NCI-H187 (cell line): ENCODE measurements at places on chromosomes 13 and 19.

DNA sequence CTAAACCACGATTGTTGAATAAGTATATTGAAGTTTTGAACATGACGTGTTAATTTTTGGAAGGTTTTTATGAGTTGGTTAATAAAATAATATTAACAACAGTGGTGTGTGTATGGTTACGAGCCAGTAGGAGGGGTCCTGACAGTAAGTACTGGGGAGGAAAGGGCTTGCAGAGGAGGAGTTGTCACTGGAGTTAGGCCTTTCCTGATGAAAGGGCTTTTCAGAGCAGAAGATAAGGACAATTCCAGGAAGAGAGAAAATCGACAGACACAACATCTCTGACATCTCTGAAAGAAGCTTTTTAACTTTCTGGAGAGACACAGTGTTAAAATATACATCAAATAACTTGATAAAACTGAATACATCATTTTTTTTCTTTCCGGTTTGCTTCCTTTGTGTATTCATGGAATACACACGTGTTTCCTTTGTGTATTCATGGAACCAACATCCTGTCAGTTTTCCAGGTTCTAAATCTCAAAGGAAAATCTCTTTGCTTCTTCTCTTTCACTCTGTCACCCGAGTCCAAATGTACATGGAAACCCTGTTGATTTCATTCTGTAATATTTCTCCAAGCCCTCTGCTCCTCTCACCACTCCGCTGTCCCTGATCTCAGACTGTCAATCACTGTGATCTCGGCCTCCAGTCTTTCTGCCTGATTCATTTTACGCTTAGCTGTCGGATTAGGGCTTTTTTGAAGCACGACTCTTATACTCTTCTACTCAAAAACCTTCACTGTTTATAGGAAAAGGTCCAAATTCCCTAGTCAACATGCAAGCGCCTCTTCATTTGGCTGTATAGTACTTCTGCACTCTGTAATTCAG lies 374.4 kb downstream of the DLEU7 start:
- DNase-seq: no peak

GRCh38 chr13:114152831-114153371 lies 20.5 kb upstream of the RASA3 start:
- no peak for DNase-seq

- DNase-seq: no peak
Observed at GRCh38 chr19:39595950-39596349, 6.4 kb upstream of the LGALS13 start.

DNA sequence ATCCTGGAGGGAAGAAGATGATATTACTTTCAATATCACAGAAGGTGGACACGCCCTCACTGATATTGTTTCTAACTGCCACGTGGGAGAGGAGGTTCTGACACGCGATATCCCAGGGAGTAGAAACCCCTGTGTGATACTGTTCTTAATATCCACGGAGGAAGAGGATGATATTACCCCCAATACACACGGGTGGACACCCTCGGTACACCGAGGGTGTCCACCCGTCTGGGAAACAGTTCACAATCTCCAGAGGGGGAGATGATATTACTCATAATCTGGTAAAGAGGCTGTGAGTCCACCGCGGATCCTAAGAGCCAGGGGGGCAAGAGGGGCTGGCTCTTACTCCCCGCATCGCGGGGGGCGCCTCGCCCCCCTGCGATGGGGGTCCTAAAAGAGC lies 29.7 kb upstream of the RGCC start:
- no peak for DNase-seq

DNA sequence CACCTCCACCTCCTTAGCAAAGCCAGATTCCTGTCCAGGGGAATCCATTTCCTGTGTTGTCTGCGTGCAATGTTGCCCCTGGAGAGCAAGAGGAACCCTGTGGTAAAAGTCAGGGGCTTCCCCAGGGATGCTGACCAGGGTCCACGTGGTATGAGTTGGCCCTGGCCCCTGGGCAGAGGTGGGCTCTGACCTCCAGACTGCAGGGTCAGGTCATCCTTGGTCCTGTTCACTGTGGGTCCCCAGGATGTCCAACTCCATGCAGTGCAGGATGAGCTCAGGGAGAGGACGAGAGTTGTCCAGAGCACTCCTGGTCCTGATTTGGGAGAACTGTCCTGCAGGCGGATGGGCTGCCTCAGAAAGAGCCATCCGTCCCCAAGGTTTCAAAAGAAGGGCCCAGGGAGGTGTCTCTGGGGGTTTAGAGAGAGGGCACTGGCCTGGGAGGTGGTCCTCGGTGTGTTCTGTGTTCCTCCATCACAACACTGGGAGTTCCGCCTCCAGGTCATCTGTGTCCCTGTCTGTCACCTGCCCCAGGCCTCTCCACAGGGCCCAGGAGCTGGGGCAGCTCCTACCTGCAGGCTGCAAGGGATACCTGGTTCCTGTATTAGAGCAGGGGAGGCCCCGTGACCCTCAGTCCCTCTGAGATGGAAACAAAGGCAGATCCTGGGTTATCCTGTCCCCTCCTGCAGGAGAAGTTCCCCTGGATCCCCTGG lies 1.2 kb upstream of the CEACAM4 start:
- no peak for DNase-seq

- no peak for DNase-seq
Observed at GRCh38 chr13:113815151-113816058, 48.5 kb downstream of the GAS6 start.

DNA sequence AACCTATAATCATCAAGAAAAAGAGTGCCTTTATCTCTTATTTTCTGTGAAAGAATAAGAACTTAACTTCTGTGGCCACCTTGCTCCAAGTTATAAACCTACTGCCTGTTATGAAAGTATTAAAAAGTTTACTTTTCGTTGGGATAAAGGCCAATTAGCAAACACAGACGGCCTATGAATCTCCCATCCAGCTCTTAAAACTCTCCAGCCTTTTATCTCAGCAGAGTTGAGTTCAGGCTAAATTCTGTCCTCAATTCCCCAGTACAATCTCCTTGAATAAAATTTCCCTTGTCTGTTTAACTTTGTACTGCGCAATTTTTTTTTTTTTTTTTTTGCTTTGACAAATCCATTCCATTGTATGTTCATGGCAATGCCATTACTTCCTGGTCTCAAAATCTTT lies 1058.4 kb downstream of the SLITRK5 start:
- DNase-seq: no peak

GRCh38 chr13:72437458-72437857 lies 290.0 kb downstream of the MZT1 start:
- no peak for DNase-seq

GRCh38 chr13:109380457-109380856 lies 405.9 kb downstream of the IRS2 start:
- no peak for DNase-seq

GRCh38 chr13:93218583-93218982 lies 8.0 kb upstream of the GPC6 start:
- DNase-seq: no peak

DNA sequence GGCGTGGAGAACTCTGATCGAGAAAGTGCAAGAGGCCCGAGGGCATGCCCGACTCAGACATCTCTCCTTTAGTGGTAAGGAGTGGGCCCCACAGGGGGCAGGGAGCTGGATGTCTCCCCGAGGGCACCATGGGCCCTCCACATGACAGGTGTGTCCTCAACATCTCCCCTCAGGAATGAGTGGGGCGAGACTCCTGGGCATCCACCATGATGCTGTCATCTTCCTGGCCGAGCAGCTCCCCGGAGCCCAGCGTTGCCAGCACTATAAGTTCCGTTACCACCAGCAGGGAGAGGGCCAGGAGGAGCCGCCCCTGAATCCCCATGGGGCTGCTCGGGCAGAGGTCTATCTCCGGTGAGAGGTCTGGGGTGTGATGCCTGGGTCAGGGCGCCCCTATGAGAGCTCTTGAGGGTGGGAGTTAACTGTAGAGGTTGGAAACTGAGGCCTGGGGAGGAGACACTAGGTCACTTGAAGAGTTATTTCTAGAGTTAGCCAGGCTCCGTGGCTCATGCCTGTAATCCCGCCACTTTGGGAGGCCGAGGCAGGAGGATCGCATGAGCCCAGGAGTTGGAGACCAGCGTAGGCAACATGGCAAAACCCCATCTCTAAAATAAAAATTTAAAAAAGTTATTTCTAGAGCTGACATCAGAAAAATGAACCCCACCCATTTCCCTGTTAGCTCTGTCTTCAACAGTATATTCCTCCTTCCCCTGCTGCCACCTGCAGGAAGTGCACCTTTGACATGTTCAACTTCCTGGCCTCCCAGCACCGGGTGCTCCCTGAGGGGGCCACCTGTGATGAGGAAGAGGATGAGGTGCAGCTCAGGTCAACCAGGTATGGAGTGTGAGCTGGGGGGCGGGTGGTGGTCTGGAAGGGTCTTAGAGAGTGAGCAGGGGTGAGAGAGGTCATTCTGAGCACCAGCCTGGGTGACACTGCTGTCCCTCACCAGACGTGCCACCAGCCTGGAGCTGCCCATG lies 5.1 kb downstream of the IGFLR1 start:
- DNase-seq: no peak

DNA sequence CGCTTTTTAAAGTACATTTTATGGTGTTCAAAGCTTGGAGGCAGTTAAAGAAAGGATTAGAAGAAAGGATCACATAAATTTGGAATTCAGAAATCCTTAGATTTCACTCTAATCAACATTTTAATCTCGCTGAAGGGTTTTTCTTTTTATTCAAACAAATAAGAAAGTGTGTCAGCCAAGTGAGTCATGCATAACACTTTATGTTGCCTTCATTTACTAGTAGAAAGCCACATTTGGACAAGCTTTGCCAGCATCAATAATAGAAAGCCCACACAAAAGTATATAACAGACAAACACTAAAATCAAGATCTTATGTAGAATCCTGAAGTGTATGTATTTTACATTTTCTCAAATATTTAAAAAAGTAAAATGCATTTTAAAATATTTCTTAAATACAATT lies 154.9 kb upstream of the TRPC4 start:
- no peak for DNase-seq

DNA sequence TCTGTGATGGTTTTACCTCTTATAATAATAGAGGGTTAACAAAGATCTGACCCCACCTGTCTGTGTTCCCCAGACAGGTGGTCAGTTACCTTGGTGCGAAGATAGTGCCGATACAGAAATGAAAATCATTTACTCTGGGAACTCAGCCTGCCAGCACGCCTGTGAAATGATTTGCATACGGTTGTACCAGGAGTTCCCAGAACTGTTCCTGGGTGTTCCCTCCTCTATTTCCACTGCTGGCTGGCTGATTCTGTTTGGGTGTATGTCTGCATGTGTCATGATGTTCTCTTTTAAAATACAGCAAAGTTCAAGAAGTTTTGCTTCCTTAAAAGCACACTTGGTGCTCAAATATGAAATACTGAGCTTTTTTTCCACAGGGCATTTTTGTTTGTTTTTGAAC lies 527.1 kb downstream of the FGF9 start:
- no peak for DNase-seq

- DNase-seq: no peak
Observed at GRCh38 chr19:33199441-33200265, 5.5 kb downstream of the LRP3 start.

DNA sequence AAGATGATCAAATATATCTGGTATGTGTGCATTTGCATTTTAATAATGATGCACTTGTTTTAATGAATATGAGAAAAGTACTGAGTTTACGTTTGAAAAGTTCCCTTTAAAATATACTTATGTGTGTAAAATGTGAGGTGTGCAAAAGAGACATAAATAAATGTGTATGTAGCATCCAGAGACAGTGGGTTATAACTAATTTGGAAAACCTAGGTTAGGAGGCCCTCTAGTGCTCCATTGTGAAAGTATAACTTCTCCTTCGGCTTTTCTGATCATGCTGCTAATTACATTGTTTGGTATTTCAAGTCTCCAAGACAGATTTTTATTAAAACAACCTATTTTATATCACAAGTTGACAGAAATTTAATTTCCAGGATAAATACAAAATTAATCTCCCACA lies 30.1 kb downstream of the SCEL start:
- DNase-seq: no peak

- no peak for DNase-seq
Observed at GRCh38 chr13:25406377-25406776, 34.6 kb downstream of the ATP8A2 start.

DNA sequence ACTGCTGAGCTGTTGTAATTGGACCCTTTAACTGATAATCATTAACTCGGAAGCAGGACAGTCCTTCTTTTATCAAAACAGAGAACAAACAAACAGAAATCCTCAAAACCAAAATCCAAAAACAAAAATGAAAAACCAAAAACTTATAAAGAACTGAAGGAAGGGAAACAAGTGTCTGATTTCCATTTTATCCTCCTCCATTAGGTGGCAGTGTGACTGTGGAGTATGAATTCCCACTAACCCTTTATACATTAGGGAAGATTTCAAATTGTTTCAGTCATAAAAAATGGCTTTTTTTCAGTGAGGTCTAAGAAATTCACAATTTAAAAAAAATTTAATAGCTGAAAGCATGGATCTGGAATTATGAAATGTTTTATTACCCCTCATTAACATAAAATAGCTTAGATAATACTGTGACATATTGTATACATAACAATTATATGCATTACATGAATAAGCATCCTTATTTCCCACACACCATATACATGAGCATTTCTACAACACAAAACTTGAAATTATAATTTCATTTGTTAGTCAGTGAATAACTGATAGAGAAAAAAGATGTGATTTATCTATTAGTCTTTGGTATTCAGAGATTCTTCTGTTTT lies 1074.3 kb upstream of the PCDH9 start:
- no peak for DNase-seq

DNA sequence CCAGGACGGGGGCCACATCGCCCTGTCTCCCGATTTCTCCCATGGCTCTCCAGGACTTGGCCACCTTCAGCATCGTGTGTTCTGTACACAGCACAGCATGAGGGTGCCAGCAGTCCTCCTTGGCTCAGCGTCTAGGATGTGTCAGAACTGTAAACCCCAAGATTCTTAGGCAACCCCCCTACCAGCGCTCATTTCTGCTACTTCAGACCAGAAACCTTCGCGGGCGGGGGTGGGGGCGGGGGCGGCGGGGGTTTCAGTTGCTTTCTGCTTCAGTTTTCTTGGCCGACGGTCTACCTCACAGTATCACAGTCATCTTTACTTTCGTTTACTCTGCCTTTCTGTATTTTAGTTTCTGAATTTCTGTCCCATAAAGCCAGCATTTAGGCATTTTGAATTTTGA lies 82.4 kb downstream of the GGACT start:
- no peak for DNase-seq

DNA sequence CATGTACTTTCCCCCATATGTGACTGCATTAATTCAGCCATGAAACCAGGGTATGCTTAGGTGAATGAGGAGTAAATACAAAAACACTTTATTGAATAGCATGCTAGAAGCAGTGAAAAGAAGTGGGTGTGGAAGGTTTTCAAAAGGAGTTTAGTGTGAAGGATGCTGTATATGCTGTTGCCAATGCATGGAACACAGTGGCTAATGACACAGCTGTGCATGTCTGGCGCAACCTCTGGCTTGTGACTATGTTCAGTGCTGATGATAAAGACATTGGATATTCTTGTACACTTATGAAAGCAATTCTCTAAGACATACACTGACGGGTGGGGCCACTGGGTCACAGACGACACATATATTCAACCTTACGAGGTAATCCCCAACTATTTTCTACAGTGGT lies 55.2 kb downstream of the SOX21 start:
- no peak for DNase-seq

GRCh38 chr13:40402931-40403431 lies 263.5 kb downstream of the FOXO1 start:
- no peak for DNase-seq
